ENCODE measurements at places on chromosomes 2 and 18. TPM values are rescaled to one million over a fixed set of nuclear protein-coding genes. Genes with fewer than 3 reads are reported as not detected.

The OR6B2 gene
- not detected for polyA plus RNA-seq

The ITSN2 gene
- 9.1 TPM for polyA plus RNA-seq

The DUSP19 gene
- polyA plus RNA-seq: 4.5 TPM

The FAP gene
- polyA plus RNA-seq: 5.6 TPM

The CCDC121 gene
- 40.5 TPM for polyA plus RNA-seq

The RAB17 gene
- 6.3 TPM for polyA plus RNA-seq

The MYOM1 gene
- polyA plus RNA-seq: 16.9 TPM

The GNAL gene
- 11.6 TPM for polyA plus RNA-seq

The NHEJ1 gene
- 67.0 TPM for polyA plus RNA-seq

The NDUFAF7 gene
- polyA plus RNA-seq: 170 TPM

The ZNF397 gene
- polyA plus RNA-seq: 21.6 TPM

The NOSTRIN gene
- polyA plus RNA-seq: 28.9 TPM

The NRBP1 gene
- 191 TPM for polyA plus RNA-seq

The SLC38A11 gene
- polyA plus RNA-seq: 0.58 TPM

The MAPRE3 gene
- polyA plus RNA-seq: 112 TPM

Data from testis (tissue), 5 donors.